Small intestine (tissue), 16 donors: ENCODE measurements at places on chromosomes 11 and 22. TPM values are rescaled to one million over a fixed set of nuclear protein-coding genes. Genes with fewer than 3 reads are reported as not detected.

- no peak for DNase-seq
These were observed 21.3 kb downstream of the NADSYN1 start for GRCh38 chr11:71474141-71474770.

The GRIA4 gene
- polyA plus RNA-seq, result not detected

The IGLL1 gene
- not detected for polyA plus RNA-seq

The MOV10L1 gene
- not detected for polyA plus RNA-seq

DNA sequence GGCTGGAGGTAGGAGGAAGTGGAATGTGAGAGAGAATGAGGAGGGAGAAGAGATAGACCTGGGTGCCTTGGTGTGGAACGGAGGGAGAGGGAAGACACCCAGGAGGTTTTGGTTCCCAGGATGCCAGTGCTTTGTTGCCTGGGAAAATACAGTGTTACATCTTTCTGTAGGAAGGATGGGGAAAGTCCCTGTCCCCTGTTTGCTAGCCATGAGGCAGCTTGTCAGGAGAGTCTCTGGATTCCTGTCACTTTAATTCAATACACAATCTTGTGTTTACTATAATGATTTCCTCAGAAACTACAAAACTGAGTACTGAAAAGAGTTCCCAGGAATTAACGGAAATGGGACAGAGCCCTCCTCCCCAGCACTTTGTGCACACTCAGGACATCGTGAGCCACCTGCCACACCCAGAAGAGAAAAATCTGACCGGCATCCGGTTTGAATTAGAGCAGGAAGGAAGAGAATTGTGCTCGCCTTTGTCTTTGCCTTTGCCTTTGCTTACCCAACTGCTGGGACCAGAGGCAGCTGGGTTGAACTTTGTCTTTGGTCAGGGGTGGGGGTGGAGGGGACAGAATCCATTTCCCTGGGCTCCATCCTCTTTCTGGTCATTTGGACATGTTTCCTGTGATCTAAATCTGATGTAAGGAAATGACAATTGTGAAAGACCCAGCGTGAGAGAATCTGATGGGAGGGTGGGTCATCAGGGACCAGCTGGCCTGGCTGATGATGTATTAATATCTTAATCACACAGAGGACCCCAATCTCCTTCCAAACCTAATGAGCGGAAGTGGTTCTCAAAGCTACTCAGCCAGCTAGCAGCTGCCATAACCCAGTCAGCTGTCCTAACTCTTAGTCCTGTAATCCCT lies 1.3 kb upstream of the LIMK2 start:
- peak; percentile 68 for DNase-seq

- DNase-seq, result no peak
These were observed 653 bp downstream of the NAGA start for GRCh38 chr22:42069801-42070516.

The CHKB gene
- polyA plus RNA-seq, result 336 TPM

- DNase-seq, result peak; percentile 72
These were observed 1.3 kb upstream of the HDAC10 start for GRCh38 chr22:50252082-50253045.

- DNase-seq, result peak; percentile 87
These were observed 9.2 kb downstream of the SIPA1 start for GRCh38 chr11:65646958-65647701.

The MN1 gene
- polyA plus RNA-seq, result 2.1 TPM

The KCNJ1 gene
- not detected for polyA plus RNA-seq

The DAGLA gene
- polyA plus RNA-seq, result 14.9 TPM
